Stomach (tissue), 19 donors: ENCODE measurements at places on chromosomes 13 and 19. TPM values are rescaled to one million over a fixed set of nuclear protein-coding genes. Genes with fewer than 3 reads are reported as not detected.

The ZNF613 gene
- 12.8 TPM for total RNA-seq

The IQCN gene
- 3.9 TPM for total RNA-seq

The RAB3A gene
- 1.3 TPM for total RNA-seq

The WDR87 gene
- not detected for total RNA-seq

The SOHLH2 gene
- total RNA-seq = 0.18 TPM

The LACC1 gene
- total RNA-seq = 0.89 TPM

The ZNF440 gene
- 16.8 TPM for total RNA-seq

The CASP14 gene
- total RNA-seq = not detected

The BEST2 gene
- total RNA-seq = 165 TPM

The GRIN2D gene
- total RNA-seq = 1.8 TPM
